ENCODE measurements at places on chromosomes 2 and 18.

- no peak for DNase-seq
Observed at GRCh38 chr18:79523736-79524180, 128.0 kb downstream of the NFATC1 start.

GRCh38 chr2:23291239-23291638, 93.7 kb upstream of the KLHL29 start:
- no peak for DNase-seq

GRCh38 chr2:70959851-70960832, 18.3 kb upstream of the ANKRD53 start:
- DNase-seq, result no peak

GRCh38 chr2:135882415-135882814, 6.2 kb upstream of the MCM6 start:
- no peak for DNase-seq

- no peak for DNase-seq
Observed at GRCh38 chr18:49728542-49728941, 84.8 kb downstream of the ACAA2 start.

DNA sequence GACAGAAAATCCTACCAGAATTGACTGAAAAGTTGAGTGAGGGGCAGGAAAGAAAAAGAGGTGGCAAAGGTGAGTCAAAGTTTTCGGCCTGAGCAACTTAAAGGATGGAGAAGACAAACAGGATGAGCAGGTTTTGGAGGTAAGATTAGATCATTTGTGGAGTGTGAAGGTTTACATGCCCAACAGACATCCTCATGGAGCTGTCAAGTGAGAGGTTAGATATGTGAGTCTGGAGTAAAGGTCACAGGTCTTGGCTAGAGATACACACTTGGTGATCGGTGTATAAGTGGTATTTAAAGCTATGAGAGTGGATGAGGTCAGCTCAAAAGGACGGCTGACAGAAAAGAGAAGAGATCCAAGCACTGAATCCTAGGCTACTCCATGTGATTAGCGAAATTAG, 11.1 kb upstream of the MYL12A start:
- DNase-seq, result no peak

DNA sequence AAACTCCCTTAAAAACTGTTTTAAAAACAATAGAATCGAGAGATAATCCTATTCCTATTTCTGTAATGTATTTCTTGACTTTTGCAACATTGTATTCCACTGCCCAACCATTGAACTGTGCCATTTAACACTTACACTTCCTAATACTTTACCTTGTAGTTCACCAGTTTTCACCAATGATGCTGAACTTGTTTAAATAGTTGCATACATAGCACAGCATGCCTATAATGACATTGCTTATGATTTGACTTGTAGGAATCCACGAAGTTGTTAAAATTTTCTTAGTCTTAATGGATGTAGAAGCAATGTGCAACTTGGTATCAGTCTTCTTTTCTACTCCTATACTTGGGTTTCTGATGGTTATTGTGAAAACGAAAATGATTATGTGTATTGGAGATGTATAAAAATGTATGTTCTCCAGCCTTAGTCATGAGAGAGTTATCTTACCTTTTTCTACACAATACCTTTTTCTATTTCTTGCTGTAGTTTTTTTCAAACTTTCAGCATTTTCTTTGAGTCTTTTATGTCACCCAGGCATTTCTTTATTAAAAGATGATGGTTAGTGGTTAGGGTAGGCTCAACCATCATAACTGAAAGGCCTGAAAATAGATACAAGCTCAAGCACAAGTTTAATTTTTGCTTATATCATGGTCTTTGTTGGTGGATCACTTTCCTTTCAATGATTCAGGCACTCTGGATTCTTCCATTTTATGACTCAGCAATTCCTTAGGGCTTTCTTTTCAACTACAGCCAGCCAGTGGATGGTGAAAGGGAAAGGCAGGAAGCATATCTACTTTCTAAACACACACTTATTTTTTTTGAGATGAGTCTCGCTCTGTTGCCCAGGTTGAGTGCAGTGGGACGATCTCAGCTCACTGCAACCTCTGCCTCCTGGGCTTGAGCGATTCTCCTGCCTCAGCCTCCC, 9.4 kb downstream of the GPD2 start:
- no peak for DNase-seq

DNA sequence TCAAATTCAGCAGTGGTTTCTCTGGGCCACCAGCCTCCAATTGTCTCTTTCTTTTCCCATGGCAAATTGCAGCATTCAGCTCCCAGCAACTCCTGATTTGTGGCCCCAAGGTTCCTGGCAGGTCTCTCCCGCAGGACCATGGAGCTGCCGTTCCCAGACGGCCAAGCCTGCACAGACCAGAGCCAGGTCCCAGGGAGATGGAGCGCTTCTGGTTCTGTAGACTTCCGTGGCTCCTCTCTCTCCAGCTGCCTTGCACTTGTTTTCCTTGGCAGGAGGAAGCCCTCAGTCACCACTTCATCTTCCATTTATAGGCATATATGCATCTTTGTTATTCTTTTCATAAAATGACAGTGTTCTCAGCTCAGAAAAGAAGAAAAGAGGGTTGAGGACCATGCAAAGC, 21.7 kb downstream of the TNP1 start:
- DNase-seq, result no peak

GRCh38 chr2:27370816-27371620, 602 bp downstream of the SNX17 start:
- DNase-seq, result no peak

- DNase-seq, result no peak
Observed at GRCh38 chr18:9734189-9734588, 26.1 kb downstream of the RAB31 start.

GRCh38 chr2:6806604-6807003, 59.1 kb downstream of the CMPK2 start:
- no peak for DNase-seq

GRCh38 chr2:210873631-210874030, 317.2 kb downstream of the CPS1 start:
- no peak for DNase-seq

DNA sequence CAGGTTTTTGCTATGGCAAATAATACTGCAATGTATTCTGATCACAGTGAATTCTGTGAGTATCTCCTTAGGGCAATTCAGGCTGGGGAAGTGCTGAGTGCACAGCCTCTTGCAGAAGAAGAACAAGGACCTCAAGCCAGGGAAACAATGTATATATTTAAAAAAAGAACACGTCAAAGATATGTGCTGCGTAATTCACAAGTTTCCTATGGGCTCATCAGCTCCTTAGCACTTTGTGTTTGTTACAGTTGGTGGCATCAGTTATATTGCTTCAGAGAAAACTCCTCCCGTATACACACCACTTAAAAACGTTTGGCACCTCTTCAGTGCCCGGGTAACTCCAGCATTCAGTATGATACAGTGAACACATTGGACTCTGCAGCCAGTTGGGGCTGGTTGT, 16.5 kb upstream of the MARCO start:
- no peak for DNase-seq

GRCh38 chr2:33322612-33323011, 153.8 kb upstream of the RASGRP3 start:
- no peak for DNase-seq

DNA sequence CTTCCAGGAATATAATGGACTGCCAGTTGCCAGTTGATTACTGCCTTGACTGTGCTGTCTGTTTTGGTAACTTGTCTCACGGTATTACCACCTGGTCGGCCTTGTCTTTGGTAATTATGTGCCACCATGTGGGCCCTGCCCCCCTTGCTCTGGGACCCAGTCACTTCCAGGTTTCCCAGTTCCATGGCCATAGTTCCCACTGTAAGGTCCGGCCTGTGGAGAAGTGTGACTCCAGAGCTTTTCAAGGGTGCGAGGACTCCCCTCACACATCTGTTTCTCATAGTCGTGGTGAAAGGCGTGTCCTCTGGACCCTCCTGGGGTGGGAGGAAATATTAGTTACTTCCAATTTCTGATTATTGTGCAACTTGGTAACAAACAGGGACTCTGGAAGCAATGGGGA, 150.5 kb downstream of the SEPTIN10 start:
- DNase-seq, result no peak

DNA sequence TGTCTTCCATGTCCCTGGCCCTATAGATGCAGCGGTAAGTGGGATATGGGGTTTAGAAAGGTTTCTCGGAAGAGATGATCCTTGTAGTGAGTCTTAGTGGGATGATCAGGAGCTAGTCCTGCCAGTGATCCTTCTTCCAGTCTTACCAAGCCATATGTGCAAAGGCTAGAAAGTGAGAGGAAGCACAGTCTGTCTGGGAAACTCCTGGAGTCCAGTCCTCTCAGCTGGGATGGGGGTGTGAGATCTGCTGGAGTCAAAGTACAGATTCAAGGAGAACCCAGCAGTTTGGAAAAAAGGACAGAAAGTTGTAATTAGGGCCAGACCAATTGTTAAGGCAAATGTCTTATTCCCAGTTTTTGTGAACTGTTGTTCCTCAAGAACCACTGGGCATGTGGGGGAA, 83.3 kb downstream of the LIMS1 start:
- DNase-seq, result no peak

DNA sequence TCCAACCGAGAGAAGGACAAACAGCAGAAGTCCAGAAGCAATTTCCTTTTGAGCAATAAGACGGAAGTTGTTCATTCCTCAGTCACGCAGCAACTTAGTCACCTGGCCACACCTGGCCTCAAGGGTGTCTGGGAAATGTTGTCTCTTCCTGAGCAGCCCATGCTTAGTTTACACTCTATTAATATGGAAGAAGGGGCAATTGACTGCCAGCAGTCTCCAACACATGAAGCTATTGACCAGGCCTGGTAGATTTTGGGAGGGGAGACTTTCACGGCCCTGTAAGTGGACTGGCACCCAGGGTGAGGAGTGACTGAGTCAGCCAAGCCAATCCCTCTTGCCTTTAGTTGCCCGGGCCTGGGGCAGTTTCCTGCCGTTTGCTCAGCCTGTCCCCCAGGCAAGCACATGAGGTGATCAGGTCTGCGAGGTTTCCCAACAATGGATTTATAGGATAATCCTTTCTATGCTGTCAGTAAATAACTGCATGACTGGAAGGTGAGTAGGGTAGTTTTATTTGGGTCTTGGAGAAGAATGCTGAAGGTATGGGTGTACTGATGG, 43.8 kb upstream of the PPP4R1 start:
- no peak for DNase-seq

DNA sequence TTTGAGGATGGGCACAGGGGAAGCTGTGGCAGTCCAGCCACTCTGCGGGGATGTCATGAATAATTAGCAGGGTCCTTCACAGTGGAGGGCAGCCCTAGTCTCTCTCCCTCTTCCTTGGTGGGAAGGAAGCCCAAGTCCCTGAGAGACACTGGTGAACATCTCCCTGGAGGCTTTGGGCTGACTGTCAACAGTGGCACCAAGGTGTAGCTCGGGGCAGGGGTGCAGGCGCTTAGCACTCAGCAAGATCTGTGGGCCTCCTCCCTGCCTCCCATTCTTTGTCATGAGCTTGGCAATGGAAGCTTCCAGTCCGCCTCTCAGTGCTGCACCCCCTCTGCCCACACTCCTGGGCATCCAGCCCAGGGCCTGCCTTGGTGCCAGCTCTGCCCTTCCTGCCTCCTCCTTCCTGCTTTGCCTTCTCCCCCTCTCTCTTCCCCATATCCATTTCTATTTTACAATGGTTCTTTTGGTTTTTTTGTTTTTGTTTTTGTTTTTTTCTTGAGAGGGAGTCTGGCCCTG, 59.4 kb downstream of the STEAP3 start:
- DNase-seq, result no peak

DNA sequence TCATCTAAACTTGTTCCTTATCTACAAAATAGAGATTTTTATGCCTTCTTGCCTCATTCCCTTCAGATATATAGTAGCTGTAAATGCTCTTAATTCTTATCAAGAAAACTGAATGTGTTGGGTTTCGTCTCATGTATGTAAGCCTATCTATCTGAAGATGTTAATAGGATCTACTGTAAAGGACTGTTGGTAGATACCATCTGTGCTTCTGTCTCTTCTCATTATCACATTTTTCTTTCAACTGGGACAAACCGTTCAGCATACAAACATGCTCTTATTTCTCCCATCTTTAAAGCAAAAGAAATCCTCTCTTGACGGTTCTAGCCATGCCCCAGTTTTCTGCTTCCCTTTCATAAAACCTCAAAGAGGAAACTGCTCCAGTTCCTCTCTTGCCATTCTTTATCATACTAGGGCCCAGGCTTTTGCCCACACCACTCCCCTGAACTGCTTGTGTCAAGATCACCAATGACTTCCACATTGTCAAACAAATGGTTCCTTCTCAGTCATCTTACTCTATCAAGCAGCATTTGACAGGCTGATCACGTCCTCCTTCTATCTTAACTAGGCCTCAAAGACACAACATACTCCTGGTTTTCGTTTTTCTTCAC, 88.7 kb downstream of the ARHGEF33 start:
- DNase-seq, result no peak

Measured in urinary bladder (tissue), 4 donors.